Midbrain (tissue), 1 donor: ENCODE measurements at places on chromosomes 16 and 17.

DNA sequence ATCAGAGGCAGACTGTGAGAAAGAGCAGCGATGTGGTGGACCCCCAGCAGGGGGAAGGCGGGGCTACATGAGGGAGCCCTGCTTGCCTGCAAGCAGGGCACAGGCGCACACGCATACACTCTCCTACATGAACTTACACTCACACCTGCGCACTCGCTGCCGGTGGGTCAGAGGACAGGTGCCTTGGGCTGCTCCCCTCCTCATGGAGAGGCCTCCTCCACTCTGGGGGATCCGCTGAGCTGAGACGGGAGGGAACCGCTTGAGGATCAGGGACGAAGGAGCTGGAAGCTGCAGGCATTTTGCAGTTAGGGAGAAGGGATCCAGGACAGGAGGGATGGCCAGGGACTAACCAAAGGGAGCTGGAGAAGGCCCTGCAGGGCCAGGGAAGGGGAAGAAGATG, 14.2 kb downstream of the OSBPL7 start:
- DNase-seq, result no peak

DNA sequence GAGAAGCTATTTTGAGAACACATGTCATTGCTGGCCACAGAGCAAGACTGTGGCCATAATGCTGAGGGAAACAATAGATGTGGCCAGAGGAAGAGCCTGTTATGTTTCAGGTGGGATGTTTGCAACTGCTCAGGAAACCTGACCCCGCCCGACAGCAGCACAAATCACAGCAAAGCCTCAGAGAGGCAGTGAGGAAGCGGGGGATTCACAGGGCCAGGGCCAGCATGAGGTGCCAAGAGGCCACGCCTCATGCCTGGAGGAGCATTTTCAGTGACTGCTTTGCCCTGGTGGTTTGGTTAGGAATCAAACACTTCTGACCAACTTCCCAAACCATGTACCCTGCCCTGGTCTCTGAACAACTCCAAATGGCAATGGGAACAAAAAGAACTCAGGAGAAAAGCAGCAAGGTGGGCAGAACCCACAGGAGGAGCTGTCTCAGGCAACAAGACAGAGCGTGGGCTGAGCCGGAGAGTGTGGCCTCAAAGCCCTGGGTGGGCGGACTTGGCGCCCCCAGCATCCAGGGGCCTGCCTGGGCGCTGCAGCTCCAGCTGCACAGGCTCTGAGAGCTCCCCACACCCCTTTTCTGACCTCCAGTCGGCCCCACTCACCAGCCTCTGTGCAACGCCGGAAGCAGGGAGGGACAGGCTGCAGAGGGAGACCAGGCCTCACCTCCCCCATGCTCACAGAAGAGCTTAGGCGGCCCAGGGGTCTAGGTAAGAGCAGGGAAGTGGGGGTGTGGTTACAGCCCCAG, 20.6 kb downstream of the HIC1 start:
- no peak for DNase-seq

DNA sequence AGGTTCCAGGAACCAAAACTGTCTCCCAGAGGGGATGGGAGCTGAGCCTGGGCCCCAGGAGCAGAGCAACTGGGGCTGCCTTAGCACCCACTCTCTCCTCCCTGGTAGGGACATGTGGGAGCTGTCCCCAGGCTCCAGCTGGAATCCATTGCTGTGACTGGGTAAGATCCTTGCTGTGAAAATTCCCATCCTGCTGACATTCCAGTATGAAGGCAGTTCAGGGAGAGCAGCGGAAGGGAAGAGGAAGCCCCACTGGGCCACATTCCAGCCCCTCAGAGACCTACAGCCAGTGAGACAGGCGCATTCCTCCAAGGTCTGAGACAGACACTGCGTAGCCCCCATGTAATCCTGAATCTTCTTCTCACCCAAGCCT, 24.2 kb downstream of the MYO18A start:
- DNase-seq, result no peak

DNA sequence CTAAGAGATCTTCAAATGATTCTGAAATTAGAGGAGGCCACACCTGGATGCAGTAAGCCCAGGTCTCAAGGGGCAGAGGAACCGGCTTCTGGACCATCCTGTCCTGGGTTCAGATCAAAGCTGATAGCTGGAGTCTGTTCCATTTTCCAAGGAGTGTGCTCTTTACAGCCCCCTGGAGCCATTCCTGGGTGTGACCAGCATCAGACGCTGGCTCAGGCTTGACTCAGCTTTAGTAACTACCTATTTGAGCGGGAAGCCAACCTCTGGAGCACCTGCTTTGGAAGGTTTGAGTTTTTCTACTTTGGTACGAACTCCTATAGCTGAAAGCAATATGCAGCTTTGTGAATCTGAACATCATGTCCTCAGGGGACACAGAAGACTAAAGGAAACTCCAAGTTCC, 12.9 kb upstream of the BBS2 start:
- DNase-seq, result no peak

GRCh38 chr17:57281887-57282286, 25.6 kb downstream of the MSI2 start:
- DNase-seq, result no peak

GRCh38 chr16:20613481-20614185, 37.5 kb upstream of the ACSM2B start:
- DNase-seq, result no peak

- no peak for DNase-seq
Measured at GRCh38 chr16:66872559-66872942, 7.8 kb upstream of the PDP2 start.

DNA sequence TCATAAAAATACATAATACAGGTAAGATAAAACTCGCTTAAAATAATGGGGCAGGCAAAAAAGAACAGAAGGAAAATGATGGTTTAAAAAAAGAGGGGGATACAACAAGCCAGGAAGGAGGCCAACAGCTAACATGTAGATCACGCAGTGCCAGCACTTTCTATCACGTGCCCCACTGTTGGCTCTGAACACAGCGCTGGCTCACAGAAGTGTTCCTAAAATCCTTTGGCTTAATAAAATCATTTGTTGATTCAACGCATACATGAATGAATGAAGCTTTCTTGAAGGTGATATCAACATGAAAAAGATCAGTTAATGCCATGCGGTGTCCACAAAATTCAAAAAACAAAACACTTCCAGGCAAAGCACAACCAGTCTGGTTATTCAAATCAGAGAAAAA, 8.5 kb downstream of the ITGAE start:
- DNase-seq, result peak; percentile 31

DNA sequence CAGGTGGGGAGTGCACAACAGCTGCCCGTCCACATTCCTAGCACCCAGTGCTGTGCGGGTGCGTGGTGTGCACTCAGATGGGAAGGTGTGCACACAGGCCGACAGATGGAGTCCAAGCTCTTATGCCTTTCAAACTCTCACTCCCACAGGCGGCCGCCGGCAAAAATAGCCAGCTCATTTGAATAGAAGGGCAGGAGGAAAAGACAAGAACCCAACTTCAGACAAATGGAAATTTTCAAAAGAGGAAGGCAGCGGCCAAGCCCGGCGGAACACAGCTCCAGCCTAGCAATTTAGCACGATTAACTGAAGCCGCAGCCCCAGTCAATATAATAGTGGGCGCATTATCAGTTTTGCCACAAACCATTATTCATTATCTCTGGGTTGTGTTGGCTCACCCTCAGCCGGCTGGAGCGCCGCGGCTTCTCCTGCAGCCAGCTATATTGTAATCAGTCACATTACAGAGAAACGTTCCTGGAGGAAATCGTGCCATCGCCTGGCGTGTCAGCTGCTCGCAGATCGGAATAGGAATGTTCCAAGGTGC, 103.9 kb upstream of the SEC14L1 start:
- peak; percentile 28 for DNase-seq

GRCh38 chr16:2585651-2586081, 47.8 kb downstream of the PDPK1 start:
- no peak for DNase-seq

- no peak for DNase-seq
Measured at GRCh38 chr17:20074489-20074888, 65.3 kb downstream of the SPECC1 start.

DNA sequence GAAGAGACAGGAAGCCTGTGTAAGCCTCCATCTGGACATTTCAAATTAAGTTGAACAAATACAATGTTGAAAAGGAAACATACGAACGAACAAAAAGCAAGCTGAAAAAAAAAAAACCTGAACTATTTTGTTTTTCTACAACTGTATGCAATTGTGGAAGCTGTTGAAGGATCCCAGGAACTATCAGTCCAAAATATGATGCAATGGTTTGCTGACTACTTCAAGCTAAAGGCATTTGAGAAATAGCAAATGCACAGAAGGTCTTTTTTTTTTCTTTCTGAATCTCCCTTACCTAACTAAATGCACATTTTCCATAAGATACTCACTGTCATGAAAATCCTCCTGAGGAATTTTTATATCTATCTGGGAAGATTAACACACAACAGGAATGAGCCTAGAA, 40.2 kb downstream of the MAF start:
- DNase-seq, result no peak

DNA sequence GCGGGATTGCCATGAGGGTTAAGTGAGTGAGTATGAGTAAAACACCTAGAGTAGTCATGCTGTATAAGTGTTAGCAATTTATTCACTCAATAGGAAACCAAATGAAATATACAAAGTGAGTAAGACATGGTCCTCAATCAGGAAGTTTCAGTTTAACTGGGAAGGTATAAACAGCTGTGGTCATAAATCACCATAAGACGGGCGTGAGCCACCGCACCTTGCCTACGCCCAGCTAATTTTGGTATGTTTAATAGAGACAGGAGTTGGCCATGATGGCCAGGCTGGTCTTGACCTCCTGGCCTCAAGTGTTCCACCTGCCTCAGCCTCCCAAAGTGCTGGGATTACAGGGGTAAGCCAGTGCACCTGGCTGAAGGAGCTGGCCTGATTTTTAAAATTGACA, 27.0 kb downstream of the RNF135 start:
- no peak for DNase-seq

DNA sequence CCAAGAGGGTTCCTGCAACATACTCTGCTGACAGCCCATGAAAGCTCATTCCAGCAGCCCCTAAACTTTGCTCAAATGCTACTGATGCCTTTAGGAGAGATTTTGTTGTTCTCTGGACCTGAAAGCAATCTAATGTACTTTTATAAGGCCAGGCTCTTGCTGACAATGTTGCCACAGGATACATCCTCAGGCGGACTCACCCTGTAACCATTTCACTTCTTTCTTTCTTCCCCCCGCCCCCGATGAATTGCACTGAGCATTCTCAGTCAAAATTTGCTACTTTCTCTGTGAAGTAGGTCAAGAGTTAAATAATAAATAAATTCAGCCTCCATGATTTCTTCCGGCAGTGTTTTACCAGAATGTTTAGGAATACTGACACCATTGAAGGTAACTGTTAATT, 1.5 kb downstream of the GAS7 start:
- DNase-seq, result no peak

DNA sequence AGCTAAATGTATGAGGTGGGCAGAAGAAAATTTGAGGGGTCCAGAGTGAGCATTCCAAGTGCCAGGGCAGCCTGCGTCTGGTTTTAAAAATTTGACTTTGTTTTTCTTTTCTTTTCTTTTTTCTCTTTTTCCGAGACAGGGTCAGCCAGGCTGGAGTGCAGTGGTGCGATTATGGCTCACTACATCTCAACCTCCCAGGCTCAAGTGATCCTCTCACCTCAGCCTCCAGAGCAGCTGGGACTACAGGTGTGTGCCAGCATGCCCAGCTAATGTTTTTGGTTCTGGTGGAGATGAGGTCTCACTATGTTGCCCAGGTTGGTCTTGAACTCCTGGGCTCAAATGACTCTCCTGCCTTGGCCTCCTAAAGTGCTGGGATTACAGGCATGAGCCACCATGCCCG, 15.6 kb downstream of the SMPD3 start:
- no peak for DNase-seq

DNA sequence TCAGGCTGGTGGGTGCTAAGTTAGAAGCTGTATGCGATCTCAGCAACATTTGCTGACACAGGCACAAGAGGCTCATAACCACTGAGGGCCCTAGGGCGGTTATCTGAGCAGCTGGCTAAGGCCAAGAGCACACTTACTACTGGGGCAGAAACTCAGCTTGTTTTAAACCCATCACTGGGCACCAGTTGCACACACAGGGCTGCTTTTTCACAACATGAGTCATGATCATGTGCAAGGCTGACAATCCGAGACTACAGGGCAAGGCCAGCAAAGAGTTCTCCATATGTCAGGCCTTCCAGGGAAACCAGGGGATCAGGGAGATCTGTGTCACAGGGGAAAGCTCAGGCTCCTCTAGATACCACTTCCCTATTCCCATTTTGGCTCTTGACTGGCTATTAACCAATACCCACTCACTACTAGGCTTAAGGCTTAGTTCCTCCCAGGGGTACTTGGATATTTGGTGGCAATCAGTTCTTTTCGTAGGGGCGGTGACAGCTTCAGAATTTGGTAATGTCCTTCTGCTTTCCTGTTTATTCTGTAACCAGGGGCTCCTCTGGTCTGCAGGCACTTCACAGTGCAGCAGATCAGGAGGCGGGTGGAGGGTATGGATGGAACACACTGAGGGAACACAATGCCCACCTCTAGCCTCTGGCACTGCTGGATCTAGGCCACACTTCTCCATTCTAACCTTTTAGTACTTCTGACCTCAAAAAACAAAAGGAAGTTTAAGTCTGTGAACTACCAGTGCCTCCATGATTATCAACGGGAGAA, 44.9 kb upstream of the ERN1 start:
- peak; percentile 49 for DNase-seq

GRCh38 chr16:10016752-10017151, 165.5 kb downstream of the GRIN2A start:
- DNase-seq, result no peak

DNA sequence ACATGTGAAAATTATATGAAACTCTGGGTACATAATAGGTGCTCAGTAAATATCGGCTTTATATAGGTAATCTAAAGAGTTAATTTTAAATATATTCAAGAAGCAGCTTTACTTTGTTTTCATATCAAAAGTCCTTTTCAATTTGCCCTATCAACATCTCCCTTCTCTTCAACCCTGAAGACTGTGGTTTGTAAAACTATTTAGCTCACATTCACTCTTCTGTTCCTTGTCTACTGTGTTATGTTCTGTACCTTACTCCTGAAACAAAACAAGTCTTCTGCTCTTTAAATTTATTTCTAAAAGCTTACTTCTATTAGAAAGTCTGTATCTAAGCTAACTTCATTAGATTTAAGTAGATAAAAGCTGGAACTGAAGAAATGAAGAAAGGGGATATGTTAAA, 301.7 kb upstream of the PMFBP1 start:
- DNase-seq, result no peak

DNA sequence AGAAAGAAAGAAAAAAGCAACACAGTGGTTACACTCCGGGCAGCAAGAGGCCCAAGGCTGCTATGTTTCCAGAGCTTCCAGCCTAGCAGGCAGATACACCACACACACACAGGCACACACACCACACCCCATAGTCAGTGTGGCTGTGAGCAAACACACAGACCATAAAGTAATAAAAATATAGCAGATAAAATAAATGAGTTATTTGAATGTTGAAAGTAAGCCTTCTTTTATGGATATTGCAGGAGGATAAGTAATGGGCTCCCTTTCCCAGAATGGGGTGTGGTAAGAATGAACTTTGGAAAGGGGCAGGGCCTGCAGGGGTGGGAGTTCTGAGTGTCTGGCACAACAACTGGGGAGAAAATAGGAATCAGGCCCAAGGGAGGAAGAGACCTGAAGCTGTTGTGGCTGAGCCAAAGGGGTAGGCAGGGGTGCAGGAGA, 4.8 kb upstream of the CDK5RAP3 start:
- DNase-seq, result no peak
